Thymus (tissue), 14 donors: ENCODE measurements at places on chromosomes 11 and 22. TPM values are rescaled to one million over a fixed set of nuclear protein-coding genes. Genes with fewer than 3 reads are reported as not detected.

DNA sequence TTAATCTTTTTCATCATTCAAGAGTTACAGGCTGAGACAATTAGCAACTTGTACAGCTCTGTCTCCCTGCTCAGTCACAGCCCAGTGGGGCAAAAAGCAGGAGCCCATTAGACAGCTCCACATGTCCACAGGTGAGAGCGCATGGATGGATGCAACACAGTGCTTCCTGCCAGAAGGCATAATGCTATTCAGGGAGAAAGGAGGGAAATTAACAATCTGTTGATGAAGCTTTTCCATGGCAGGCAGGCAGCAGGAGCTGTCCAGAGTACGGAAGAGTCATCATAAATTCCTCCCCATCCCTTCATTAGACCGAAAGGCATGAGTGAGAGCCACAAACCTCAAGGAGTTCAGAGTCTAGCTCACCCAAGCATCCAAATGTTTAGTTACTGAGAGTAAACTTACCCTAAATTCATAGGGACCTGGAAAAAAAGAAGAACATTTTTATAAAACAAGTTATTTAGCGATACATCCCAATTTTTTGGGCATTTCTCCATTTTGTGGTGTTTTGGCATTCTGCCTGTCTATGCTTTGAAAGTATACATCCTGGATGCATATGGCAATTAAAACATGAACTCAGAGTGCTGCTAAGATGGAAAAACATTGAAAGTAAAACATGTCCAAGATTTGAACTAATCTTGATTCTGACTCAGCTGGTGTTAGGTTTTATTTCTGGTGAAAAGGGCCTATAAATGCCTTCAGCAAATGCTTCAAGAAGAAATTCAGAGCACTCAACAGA, 428.1 kb downstream of the OPCML start:
- no peak for DNase-seq

DNA sequence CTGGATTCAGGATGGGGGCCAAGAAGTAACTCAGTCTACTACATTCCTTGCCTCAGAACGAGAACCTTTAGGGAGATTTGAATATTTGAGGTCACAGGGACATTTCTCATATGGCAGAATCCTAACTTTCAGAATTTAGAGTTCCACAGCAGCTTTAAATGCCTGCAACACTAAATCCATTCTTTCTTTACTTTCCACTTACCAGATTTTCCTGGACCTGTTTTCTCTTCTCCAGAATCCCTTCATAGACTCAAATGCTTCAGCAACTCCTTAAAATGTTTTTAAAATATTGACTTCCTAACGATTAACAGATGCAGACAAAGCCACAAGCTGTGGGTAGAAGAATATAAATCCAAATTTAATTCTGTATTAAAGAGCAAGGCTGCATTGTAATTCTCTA, 63.1 kb downstream of the PRSS23 start:
- DNase-seq = no peak

DNA sequence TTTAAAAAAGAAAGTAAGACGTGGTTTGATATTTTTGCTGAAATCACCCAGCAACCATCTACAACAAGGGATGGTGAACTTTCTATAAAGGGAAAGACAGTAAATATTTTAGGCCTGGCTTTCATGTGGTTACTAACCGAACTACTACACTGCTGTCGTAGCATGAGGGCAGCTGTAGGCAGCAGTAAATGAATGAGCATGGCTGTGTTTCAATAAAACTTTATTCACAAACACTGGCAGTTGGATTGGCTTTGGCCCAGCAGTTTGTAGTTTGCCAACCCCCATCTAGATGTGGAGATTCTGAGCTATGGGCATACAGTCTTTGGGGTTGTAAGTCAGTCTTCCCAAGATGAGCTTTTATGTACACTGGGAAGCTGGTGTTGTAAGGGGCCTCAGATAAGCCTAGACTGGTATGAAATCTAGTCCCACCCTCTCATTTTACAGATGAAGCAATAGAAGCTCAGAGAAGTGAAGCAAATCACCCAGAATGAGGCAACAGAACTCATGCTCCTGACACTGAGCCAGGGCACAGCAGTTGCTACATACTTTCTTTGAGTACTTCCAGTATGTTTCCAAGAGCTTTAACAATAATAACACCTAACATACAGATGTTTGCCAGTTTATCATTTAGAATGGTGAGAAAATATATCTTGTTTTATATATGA, 204.4 kb downstream of the ADAMTS15 start:
- no peak for DNase-seq

GRCh38 chr22:24207264-24208011, 26.2 kb downstream of the SUSD2 start:
- no peak for DNase-seq

GRCh38 chr11:26782220-26782965, 60.5 kb upstream of the SLC5A12 start:
- DNase-seq = no peak

DNA sequence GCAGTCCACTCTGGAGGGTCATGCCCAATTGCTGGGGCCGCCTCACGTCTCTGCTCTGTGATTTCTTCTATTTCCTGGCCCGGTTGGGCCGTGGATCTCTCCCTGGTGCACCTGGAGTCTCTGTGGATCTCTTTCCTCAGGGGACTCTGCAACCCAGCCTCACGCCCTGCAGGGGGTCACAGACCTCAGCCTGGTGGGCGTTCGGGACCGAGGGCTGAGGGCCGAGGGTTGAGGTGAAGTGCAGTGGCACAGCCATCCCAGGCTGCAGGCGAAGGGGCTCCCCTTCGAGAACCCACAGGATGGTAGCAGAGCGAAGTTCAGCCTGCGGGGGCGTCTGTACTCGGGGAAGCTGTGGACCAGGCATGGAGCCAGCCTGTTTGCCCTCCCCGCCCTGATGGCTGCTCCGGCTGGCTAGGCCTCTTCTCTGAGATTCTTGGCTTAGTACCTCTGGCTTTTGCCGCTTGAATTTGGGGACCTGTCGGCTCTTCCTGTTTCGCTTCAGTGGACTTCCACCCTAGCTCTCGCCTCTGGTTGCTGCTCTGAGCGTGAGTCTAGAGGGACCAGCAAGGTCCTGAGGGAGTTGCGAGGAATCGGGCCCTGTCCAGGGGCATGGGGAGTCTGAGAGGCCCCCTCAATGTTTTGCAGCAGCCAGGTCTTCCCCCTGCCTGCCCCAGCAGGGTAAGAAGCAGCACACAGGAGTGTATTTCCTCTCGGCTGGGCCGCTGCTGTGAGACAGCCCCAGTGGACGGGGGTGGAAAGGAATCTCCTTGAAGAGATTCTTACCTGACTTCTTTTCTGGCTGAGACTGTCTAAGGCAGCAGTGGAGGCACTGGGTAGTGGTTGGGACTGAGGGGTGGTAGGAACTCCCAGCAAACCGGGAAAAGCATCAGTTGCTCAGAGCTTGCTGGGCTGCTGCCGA, 140.8 kb downstream of the TBC1D22A start:
- no peak for DNase-seq

DNA sequence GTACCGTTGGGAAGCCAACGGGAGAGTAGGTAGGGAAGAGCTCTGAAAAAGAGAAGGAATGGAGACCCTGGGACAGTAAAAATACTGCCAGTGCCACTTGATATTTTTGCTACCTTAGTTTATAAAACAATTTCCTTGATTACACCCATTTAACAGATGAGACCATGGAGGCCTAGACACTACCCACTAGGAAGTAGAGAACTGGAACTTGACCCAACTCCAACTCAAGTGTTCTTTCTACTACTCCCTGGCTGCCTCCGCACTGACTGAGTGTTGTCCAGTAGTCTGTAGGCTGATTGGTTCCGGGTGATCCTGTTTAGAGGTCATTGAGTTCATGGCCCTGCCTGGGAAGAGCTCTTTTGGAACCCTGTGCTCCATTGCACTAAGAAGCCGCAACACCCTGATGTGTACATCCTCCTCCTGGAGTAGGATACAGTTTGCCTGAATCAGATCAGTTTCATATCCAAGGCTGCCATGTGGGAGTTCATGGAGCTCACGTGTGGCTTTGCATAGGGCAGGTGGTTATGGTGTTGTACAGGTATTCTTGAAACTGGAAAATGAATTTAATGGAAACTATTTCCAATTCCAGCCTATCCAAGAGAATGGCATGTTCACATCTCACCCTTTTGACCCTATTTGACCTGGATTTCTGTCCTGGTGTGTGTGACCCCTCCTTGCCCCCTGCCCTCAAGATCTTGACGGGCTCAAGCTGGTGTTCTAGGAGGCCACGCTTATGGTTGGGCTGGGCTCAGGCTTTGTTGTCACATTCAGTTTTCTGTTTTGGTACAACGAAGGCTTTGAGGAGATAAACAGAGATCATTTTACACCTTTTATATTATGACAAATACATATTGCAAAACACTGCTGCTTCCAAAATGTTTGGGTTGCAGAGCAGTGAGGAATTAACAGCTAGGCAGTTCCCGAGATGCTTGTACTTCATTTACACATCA, 102.2 kb upstream of the NNMT start:
- no peak for DNase-seq

DNA sequence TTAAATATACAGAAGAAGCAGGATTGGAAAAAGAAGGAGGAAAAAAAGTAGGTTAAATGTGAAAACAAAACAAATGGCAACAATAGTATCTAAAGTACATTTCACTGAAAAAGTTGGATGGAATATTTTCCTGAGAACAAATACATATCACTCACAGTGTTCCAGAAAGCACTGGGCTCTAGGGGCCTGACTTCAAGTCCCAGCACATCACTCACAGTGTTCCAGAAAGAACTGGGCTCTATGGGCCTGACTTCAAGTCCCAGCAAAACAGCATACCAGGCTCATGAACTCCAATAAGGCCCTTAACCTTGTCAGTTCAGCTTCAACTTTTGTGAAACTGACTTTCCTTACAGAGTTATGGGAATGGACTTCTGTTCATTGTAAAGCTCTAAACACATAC, 46.0 kb upstream of the CCDC34 start:
- no peak for DNase-seq

DNA sequence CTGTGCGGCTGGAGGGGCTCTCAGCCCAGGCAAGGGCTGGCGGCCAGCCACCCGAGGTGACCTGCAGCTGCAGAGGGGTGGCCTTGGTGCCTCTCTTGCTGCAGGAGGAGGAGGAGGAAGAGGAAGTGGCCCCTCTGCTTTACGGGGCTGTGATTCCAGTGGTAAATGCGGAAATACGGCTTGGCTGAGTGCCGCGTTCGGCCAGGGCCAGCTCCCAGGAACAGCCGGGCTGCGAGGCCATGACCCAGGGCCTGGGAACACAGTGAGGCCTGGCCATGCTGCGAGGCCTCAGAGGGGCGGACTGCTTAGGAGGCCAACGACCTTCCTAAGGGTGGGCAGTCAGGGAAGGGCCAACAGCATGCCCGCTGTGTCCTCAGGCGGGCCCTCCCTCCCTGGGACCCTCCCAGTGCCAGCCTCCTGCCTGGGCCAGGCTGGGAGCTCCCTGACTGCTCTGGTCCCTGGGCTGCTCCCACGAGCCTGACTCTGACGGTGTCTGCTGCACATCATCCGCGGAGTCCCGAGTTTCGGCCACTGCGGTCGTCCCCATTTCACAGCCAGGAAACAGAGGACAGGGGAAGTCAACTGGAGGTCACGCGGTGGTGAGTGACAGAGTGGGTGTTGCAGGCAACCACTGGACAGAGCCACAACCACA, 20.8 kb upstream of the PPARA start:
- DNase-seq = no peak

DNA sequence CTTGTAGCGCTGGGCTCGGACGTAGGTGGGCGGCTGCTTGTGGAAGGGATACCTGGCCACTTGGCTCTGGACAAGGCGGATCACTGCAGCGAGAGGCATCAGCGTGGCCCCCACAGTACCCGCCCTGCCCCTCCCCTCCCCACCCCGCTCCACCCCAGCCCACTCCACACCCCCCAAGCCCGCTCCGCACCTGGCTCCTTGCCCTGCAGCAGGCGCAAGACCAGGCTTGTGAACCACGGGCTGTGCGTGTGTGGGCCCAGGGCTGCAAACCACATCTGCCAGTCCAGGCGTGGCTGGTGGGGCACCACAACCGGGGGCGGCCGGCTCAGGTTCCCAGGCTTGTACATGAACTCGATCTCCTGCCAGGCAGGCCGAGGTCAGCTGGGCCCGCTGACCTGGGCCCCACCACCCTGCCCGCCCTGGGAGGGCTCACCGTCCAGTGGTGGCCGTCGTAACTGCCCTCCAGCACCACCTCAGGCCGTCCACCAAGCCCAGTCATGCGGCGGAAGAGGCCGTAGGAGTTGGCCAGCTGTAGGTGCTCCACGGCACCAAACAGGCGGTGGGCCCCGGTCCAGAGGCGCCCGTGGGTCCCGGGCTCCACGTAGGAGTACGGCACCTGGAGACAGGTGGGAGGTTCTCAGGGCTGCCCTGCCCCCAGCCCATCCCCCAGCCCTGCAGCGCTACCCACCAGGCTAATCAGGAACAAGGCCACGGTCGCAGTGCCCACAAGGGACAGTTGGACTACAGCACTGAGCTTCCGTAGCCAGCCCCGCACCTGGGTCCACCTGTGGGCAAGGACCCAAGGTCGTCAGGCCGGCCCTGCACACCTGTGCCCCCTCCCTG, 2.9 kb downstream of the LMF2 start:
- DNase-seq = no peak

GRCh38 chr11:15852179-15852578, 504.2 kb downstream of the SOX6 start:
- DNase-seq = no peak

- DNase-seq = no peak
Observed at GRCh38 chr11:1504138-1504537, 17.6 kb upstream of the MOB2 start.

- DNase-seq = no peak
Observed at GRCh38 chr11:125504580-125504979, 8.5 kb upstream of the FEZ1 start.

DNA sequence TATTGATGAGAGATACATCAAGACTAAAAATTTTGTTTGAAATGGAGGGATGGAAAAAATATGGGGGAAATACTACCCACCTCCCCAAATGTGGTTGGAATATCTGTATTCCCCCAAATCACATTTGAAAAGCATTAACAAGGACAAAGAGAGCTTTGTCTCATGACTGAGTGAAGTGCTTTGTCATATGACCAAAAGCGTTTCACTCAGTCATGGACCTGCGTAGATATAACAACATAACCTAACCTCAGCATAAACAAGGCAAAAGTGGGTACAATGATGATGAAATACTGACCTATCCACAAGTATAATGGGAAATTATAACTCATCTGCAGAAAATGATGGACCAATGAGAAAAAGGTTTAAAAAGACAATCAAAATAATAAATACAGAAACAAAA, 418.3 kb downstream of the TBC1D22A start:
- no peak for DNase-seq

DNA sequence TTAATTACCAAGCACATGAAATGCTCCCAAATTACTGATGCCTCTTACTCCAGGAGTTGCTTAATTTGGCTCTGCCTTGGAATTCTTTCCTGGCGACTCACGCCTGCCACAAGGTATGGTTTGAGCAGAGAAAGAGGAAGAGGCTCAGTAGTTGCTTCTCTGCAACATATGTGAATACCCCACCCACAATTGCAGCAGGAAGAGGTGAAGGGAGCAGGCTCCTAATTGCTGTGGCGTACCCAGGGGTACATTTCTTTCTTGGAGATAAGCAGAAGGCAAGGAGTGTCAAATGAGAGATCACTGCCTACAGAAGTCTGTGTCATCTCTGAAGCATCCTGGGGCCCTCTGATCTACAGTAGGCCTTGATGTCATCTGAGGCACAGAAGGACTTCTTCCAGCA, 10.6 kb upstream of the NNMT start:
- no peak for DNase-seq

The ARVCF gene
- polyA plus RNA-seq = 8.2 TPM

The CARD18 gene
- polyA plus RNA-seq = 13.9 TPM

The GGTLC3 gene
- 0.07 TPM for polyA plus RNA-seq

The CDC42BPG gene
- polyA plus RNA-seq = 7.4 TPM
